Hematopoietic multipotent progenitor cell treated with erythropoietin and hydrocortisone succinate and interleukin-3 and kit ligand, for 8 days (in vitro differentiated cells): ENCODE measurements at places on chromosomes 16 and 17.

- DNase-seq = no peak
Observed at GRCh38 chr16:85417156-85417860, 195.8 kb upstream of the GSE1 start.

DNA sequence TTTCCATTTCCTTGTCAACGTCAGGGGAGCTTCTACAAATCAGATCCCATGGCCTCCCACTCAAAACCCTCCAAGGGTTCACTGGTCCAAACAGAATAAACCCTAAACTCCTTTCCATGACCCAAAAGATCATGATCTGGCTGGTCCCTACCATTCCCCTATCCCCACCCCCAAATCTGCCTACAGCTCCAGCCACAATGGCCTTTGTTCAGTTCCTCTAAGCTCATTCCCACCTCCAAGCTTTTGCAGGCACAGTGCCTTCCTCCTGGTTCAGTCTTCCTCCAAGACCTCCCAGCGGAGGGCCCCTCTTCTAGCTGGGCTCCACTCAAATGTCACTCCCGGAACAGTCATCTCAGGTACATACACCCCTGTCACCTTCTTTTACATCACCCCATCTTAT, 2.0 kb downstream of the GPRC5B start:
- DNase-seq = no peak

DNA sequence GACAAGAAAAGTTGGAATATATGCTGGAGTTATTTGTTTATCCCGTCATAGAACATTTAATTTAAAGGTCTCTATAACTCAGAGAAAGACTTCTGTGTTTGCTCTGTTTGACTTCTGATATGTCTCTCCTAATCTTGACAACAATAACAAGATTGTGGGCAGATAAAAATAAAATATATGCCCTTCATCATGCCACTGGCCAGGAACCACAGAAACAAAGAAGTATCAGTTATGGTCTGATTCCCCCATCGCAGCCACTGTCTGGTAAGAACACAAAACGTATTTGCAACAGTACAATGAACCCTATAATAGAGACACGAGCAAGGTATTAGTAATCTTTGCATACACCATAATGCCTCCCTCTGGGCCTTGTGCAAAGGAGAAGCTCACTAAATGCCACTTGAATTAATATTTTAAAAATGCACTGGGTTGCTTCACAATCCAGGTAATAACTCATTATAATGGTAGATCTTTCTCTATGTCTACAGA, 1498.3 kb downstream of the CDH11 start:
- DNase-seq = no peak

DNA sequence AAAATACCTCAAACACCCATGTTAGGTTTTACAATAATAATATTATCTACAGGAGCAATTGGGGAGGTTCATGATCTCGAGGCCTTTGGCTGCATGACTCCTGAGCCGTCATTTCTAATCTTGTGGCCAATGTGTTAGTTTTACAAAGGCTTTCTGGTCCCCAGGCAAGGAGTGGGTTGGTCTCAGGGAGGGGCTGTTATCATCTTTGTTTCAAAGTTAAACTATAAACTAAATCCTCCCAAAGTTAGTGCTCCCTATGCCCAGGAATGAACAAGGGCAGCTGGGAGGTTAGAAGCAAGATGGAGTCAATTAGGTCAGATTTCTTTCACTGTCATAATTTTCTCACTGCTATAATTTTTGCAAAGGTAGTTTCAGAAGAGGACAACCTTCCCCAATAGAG, 9.1 kb upstream of the CCL5 start:
- no peak for DNase-seq

DNA sequence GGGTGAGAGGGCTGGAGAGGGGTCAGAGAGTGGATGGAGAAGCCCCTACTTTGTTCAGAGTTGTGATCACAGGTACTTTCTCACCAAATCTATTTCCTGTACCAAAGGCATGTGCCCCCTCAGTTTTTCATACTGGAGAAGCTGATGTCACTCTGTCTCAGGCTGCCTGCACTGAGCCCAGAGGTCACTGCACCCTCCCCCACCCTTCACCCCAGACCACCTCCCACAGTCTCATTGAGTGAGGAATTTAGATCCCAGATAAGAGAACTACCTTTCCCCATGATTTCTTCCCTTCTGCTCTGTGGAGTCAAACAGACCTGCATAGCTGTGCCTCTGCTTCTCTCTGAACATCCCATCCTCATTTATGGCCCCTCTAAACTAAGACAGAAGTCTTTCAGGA, 140.0 kb upstream of the IRX6 start:
- no peak for DNase-seq

GRCh38 chr17:80790021-80790765, 201.4 kb upstream of the CHMP6 start:
- no peak for DNase-seq

- DNase-seq = no peak
Observed at GRCh38 chr16:56226187-56226586, 34.9 kb downstream of the GNAO1 start.

- DNase-seq = no peak
Observed at GRCh38 chr17:39222866-39223834, 2.6 kb downstream of the STAC2 start.

DNA sequence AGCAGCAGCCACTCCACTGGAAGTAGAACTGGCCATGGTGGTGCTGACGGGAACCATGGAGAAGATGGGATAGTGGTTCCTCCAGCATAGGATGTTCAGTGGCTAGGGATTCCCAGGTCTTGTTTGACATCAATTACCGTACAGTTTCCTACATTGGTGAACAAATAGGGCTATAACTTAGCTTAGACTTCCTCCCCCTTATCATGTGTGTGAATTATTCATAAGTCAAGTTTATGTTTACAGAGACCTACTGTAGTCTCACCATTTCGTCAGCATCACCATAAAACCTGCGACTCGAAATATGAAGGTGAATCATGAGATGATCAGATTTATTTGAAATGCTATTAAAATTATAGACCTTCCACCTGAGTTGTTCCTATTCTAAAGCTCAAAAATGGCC, 1.2 kb downstream of the KRTAP2-3 start:
- DNase-seq = no peak

- no peak for DNase-seq
Observed at GRCh38 chr16:77158293-77158692, 32.7 kb upstream of the MON1B start.

- no peak for DNase-seq
Observed at GRCh38 chr17:45895304-45895968, 1.1 kb downstream of the MAPT start.

DNA sequence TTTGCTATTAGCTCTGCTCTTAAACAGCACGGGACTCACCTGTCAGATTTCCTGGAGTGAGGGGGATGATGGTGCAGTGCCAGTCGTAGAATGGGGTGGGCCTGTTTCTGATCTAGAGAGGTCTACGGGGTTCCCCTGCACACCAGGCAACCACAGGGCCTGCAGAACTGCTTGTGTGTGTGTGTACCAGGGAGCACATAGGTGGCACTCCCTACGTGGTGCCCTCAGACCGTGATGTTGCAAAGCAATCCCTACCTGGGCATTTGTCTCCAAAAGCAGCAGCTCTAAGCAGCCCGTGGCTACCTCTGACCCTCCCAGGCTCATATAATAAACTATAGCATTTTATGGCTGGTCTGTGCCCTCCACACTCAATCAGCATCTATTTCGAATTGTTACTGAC, 38.5 kb downstream of the MPRIP start:
- DNase-seq = no peak

DNA sequence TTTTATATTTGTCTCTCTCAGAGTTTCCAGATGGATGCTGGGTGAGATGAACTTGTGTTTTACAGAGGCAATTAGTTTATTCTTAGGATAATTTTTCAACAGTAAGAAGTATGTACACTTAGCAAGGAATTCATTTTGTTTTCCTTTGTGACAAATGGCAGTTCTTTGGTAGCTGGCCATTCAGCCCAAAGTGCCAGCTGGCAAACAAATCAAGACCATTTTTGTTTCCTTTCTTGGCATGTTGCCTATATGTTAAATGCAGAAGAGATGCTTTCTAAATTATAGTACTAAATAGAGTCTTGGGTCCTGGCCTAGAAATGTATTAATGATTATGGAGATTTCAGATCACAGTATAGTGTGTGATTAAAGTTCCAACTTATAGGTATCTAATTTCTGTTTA, 337.1 kb downstream of the CNTNAP4 start:
- DNase-seq = no peak

DNA sequence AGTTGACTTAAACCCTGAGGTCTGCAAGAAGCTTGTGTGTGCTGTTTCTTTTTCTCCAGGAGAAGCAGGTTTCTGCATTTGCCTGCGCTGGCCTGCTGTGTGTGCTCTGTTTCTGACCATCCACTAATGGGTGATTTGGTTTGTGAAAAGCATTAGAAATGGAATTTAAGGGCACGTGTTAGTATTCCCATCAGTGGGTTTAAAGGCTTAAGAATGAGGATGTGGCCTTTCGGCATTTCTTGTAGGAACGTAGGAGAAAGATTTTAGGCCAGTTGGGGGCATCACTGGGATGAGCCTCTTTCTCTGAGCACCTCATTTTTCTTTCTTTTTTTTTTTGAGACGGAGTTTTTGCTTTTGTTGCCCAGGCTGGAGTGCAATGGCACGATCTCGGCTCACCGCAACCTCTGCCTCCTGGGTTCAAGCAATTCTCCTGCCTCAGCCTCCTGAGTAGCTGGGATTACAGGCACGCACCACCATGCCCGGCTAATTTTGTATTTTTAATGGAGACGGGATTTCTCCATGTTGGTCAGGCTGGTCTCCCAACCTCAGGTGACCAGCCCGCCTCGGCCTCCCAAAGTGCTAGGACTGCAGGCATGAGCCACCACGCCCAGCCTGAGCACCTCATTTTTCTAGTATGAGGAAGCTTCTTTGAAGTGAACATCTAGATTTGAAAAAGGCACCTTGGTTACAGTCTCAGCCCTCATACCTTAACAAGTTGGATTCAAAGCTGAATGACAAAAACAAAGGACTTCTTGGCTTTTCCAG, 110.3 kb downstream of the BANP start:
- DNase-seq = no peak

GRCh38 chr16:933581-933980, 37.2 kb downstream of the LMF1 start:
- no peak for DNase-seq

DNA sequence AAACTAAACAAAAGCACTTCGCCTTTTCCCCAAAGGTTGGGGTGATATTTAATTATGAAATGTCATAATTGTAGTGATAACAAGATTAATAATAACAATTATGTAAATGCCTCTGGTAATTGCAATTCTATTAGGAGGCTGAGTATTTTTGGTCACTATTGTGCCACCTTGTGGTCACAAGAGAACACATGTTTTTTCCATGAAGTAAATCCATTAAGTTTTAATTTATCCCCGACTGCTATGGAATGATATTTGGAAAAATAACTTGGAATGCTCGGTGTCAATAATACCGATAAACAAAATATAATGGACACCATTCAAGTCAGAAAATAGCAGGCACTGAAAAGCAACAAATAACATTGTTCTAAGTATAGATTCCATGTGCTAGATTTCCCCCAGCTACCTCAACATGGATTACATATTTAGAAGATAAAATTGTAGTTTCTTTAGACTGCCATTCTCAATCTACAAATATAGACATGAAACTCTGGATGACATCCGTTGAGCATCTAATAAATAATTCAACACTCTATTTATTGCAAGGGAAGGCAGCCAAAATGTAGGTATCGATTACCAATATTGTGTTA, 25.0 kb upstream of the KCNJ2 start:
- DNase-seq = peak; percentile 45

GRCh38 chr16:27123795-27124409, 57.2 kb downstream of the C16orf82 start:
- no peak for DNase-seq

GRCh38 chr16:1542533-1542932, 9.1 kb downstream of the TMEM204 start:
- no peak for DNase-seq

DNA sequence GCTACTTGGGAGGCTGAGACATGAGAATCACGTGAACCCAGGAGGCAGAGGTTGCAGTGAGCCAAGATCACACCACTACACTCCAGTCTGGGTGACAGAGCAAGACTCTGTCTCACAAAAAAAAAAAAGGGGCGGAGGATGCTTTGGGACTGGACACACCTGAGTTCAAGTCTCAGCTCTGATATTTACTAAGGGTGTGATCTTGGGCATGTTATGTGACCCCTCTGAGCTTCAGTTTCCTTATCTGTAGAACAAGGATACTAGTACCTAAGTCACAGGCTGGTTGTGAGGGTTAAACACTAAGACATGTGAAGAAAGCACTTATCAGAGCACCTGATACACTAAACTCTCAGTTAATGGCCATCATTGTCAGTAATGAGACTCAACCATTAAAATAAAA, 25.9 kb downstream of the HOXB1 start:
- no peak for DNase-seq

DNA sequence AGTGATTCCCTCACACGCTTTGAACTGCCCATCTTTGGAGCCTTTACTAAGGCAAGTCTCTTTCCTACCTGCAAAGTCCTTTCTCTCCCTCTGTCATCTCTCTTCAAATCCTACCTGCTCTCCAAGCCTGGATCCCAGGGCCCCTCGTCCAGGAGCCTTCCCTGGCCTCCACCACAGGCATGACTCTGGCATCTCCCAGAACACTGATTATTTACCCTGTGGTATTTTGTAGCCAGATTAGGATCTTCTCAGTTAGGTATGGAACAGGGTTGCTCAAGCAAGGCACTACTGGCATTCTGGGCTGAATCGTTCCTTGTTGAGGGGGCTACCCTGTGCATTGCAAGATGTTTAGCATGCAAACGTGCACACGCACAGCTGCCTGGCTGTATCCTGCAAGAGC, 31.9 kb upstream of the POLR3E start:
- no peak for DNase-seq

- no peak for DNase-seq
Observed at GRCh38 chr16:73052576-73052975, 4.6 kb upstream of the ZFHX3 start.

DNA sequence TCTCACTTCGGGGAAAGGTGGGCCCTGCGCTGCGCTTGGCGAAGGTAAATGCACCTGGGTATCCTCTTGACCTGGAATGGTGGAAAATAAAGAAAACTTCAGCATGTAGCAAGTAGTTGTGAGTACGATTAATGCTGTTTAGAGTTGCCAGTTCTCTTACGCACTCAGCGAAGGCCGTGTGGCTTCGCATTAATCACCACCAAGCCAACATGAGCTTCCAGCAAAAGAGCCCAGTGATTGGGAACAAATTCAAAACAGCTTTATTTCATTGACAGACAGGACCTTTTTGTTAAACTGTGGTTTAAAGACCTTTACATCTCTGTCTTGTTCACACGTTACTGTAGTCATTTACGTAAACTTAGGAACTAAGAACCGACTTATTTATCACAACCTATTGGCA, 531.4 kb downstream of the MAF start:
- no peak for DNase-seq

- peak; percentile 99 for DNase-seq
Observed at GRCh38 chr17:65173284-65173793, 36.2 kb downstream of the RGS9 start.

- peak; percentile 11 for DNase-seq
Observed at GRCh38 chr16:66324815-66325515, 41.5 kb upstream of the CDH5 start.

GRCh38 chr16:4529085-4530060, 9.2 kb downstream of the CDIP1 start:
- DNase-seq = no peak
